ENCODE measurements at places on chromosomes 16 and 17.

GRCh38 chr17:60065136-60065535 is 13.6 kb downstream of the HEATR6 start:
- no peak for DNase-seq

- no peak for DNase-seq
Measured at GRCh38 chr16:31461201-31461920, 2.1 kb downstream of the ARMC5 start.

DNA sequence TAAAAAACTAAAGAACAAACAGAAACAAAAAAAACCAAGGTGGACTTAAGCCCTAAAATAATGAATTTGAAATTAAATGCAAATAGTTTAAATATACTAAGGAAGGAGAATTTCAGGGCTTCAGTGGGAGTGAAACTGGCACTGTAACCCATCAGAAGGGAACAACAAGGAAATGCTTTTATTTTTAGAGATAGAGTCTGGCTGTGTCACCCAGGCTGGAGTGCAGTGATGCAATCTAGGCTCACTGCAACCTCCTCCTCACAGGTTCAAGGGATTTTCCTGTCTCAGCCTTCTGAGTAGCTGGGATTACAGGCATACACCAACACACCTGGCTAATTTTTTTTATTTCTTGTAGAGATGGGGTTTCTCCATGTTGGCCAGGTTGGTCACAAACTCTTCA is 625.2 kb upstream of the CDH8 start:
- no peak for DNase-seq

- DNase-seq: no peak
Measured at GRCh38 chr17:36705874-36706731, 104.7 kb downstream of the MRM1 start.

- DNase-seq: no peak
Measured at GRCh38 chr16:2686912-2687507, 4.7 kb downstream of the KCTD5 start.

DNA sequence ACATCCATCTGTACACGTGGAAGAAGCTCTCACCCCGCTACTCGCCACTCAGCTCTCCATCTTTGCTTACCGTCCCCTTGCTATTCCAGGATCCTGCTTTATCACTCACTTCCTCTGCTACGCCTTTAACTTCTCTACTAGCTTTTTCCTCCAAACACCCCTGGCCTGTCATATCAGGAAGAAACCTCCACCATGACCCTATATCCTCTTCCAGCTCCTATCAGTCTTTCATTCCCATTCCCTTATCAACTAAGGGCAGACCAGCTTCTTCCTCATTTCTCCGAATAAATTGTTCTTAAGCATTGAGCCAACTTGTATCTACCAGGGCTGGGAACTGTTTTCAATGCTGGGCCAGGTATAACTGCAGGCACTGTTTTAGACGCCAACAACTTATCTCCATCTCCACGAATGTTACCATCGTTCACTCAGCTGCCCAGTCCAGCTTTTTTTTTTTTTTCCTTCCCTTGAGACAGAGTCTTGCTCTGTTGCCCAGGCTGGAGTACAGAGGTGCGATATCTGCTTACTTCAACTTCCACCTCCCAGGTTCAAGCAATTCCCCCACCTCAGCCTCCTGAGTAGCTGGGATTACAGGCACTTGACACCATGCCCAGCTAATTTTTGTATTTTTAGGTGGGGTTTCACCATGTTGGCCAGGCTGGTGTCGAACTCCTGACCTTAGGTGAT is 4.3 kb downstream of the IQCK start:
- no peak for DNase-seq

DNA sequence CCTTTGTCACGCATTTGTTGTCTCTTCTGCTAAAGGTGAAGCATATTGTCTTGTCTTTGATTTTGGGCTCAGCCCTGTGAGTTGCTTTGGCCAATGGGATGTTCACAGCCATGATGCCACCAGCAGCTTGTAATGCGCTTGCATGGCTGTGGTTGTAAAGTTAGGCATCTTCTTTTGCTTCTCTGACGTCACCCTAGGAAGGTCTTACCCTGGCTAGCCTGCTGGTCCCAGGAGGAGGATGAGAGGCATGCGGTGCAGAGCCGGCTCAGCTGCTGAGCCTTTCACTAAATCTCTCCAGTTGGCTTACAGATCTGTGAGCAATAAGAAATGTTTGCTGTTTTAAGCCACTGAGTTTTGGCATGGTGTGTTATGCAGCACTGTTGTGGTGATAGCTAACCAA is 40.8 kb downstream of the IRX6 start:
- no peak for DNase-seq

DNA sequence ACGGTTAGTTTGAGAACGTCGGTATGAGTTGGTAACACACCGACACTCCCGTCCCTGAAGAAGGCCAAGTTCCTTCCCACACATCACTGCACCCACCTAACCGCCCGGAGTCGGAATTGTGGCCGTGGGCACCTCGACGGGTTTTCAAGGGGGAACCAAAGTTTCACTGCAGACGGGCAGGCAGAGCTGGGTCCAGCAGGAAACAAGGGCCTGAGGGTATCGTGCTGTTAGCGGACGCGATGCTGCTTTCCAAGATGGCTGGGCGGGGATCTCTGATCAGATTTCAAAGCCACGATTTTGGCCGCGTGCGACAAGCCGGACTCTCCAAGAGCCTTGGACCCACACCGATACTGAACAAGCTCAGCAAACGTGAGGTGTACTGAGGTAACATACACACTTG is 82.3 kb upstream of the DOC2B start:
- DNase-seq: no peak

GRCh38 chr16:84286578-84287240 is 8.0 kb upstream of the WFDC1 start:
- no peak for DNase-seq

- no peak for DNase-seq
Measured at GRCh38 chr17:14760719-14761411, 460.0 kb downstream of the HS3ST3B1 start.

DNA sequence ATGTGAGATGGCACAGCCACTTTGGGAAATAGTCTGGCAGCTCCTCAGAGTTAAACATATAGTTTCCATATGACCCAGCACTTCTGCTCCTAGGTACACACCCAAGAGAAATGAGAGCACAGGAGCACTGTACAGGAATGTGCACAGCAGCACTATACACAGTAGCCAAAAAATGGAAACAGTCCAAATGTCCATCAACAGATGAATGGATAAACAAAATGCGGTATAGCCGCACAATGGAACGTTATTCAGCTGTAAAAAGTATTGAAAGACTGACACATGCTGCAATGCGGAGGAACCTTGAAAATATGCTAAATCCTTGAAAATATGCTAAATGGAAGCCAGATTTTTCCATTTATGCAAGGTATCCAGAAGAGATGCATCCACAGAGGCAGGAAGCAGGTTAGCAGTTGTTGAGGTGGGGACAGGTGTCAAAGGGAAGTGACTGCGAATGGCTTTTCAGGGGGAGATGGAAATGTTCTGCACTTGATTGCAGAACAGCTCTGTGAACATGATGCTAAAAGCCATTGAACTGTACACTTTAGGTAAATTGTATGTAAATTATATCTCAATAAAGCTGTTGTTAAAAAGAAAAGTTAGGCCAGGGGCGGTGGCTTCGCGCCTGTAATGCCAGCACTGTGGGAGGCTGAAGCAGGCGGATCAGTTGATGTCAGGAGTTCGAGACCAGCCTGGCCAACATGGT is 80.7 kb downstream of the MPRIP start:
- no peak for DNase-seq

DNA sequence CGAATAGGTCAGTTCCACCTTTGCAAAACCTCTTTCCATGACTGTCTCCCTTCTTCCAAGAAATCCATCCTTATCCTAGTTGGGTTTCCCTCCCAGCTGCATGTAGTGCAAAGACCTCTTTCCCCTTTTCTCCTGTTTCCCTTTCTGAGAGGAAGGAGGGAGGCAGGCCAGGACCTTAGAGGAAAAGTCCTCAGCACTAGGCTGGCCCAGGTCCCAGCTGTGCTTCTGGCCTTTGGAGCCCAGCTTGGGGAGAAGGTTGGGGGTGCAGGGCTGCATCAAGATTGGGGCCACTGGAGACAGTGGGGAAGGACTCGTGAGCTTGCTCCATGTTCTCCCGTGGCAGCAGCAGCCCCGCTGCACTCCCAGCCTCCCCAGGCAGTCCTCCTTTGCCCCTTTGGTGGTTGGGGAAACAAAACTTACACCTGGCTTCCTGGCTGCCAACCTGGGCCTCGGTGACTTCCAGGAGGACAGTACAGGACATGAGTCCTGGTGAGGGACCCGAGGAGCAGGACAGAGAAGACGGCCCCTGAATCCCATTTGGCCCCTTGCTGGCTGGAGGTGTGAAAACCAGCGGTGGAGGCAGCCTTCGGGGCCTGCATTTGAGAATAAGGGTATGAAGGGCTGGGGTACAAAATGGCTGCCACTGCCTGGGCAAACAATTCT is 481 bp downstream of the HEXIM2 start:
- no peak for DNase-seq

- DNase-seq: no peak
Measured at GRCh38 chr17:17681744-17682292, 560 bp downstream of the RAI1 start.

All from non-pigmented ciliary epithelial cell (primary cell).